ENCODE measurements at places on chromosomes 3 and 15. TPM values are rescaled to one million over a fixed set of nuclear protein-coding genes. Genes with fewer than 3 reads are reported as not detected.

GPR27 gene
- not detected for total RNA-seq

- DNase-seq = no peak
- H3K27ac ChIP-seq = no peak overlapping the region
- no peaks in the 10 kb centered on the region for H3K27me3 ChIP-seq
- H3K4me3 ChIP-seq = no peak overlapping the region
Measured at GRCh38 chr3:154745929-154746328, 315.9 kb upstream of the GPR149 start.

GOLGA8Q gene
- total RNA-seq = not detected

GOLGA8S gene
- 0.09 TPM for total RNA-seq

BFSP2 gene
- not detected for total RNA-seq

- no peaks in the 10 kb centered on the region for H3K27me3 ChIP-seq
- H3K4me3 ChIP-seq = no peak overlapping the region
- no peaks in the 10 kb centered on the region for H3K36me3 ChIP-seq
Measured at GRCh38 chr3:168394439-168394838, 298.7 kb upstream of the GOLIM4 start.

DNA sequence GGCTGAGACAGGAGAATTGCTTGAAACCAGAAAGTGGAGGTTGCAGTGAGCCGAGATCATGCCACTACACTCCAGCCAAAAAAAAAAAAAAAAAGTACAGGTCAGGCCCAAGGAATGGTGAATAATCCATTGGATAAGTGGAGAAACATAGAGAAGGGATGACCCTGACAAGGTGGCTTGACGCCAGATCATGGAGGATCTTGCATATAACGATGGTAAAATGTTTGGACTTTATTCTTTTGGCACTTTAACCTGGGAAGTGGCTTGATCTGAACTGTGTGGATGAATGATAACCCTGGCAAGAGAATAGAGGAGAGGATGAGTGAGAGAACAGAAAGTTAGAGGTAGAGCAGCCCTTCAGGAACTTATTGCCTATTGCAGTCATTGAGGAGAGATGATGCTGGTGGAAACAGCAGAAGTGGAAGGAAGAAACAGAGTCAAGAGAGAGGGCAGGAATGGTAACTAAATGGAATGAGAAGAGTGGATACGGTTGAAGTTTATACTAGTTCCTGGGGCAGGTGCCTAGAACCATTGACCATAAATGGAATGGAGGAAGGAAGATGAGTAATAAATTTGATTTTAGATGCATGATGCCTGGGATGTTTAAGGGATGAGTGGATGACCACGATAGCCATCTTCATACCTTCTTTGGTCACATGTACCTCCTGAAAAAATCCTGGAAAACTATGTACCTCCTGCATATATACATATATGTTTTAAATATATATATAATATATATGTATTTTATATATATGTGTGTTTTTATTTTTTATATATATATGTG is 57.8 kb downstream of the BLM start:
- H3K36me3 ChIP-seq = no peaks in the 10 kb centered on the region
- H3K27me3 ChIP-seq = no peaks in the 10 kb centered on the region
- peak; percentile 61 for DNase-seq
- H3K4me1 ChIP-seq = peaks cover 7% of the 10 kb centered on the region

- no peak overlapping the region for H3K27ac ChIP-seq
- peaks cover 48% of the 10 kb centered on the region for H3K36me3 ChIP-seq
- DNase-seq = no peak
- H3K4me1 ChIP-seq = peaks cover 26% of the 10 kb centered on the region
- no peaks in the 10 kb centered on the region for H3K27me3 ChIP-seq
Measured at GRCh38 chr3:23815879-23816278, 10.1 kb downstream of the UBE2E1 start.

DNA sequence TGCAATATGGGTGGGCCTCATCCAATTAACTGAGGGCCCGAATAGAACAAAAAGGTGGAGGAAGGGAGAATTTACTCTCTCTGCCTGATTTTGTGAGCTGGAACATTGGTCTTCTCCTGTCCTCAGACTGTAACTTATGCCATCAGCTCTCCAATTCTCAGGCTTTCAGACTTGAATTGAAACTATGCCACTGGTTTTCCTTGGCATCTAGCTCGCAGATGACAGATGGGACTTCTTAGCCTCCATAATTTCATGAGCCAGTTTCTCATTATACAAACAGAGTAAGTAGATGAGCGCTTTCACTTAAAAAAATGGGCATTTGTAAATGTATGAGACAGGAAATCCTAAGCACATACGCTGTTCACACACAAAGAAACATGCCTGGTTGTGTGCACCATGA is 8.7 kb upstream of the PTX3 start:
- no peak for DNase-seq
- no peak overlapping the region for H3K27ac ChIP-seq
- no peaks in the 10 kb centered on the region for H3K27me3 ChIP-seq

GRCh38 chr15:88125576-88125975 is 131.0 kb downstream of the NTRK3 start:
- DNase-seq = no peak
- no peaks in the 10 kb centered on the region for H3K27me3 ChIP-seq
- H3K27ac ChIP-seq = no peak overlapping the region

DNA sequence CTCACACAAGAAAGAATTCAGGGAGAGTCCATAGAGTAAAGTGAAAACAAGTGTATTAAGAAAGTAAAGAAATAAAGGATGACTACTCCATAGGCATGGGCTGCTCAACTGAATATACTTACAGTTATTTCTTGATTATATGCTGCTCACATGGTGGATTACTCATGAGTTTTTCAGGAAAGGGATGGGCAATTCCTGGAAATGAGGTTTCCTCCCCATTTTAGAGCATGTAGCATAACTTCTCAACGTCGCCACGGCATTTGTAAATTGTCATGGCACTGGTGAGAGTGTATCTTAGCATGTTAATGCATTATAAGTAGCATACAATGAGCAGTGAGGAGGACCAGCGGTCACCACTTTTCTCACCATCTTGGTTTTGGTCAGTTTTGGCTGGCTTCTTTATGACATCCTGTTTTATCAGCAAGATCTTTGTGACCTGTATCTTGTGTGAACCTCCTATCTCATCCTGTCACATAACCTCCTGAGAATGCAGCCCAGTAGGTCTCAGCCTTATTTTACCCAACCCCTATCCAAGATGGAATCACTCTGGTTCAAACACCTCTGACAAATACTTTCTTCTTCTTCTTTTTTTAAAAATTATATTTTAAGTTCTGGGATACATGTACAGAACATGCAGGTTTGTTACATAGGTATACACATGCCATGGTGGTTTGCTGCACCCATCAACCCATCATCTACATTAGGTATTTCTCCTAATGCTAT is 849.7 kb downstream of the TBL1XR1 start:
- H3K36me3 ChIP-seq = no peaks in the 10 kb centered on the region
- DNase-seq = no peak
- H3K4me1 ChIP-seq = no peaks in the 10 kb centered on the region
- H3K4me3 ChIP-seq = no peak overlapping the region

DNA sequence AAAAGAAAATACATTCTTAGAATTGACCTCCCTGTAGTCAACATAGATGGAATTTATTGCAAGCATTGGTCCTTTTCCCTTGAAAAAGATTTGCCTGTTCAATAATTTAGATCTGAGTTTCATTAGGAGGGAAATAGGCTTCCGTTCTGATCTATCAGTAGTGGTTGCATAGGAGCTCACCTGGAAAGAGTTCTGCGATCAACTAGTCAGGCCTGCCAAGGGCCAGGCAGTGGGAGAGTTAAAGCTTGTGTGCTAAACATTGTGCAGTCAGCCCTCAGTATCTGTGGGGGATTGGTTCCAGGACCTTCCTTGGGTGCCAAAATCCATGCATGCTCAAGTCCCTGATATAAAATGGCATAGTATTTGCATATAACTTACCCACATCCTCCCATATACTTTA is 29.6 kb upstream of the IDH2 start:
- H3K4me1 ChIP-seq = no peaks in the 10 kb centered on the region
- no peaks in the 10 kb centered on the region for H3K27me3 ChIP-seq
- no peaks in the 10 kb centered on the region for H3K36me3 ChIP-seq
- DNase-seq = no peak
- no peak overlapping the region for H3K4me3 ChIP-seq
- no peak overlapping the region for H3K27ac ChIP-seq

CFAP44 gene
- total RNA-seq = 9.1 TPM

KCNAB1 gene
- 1.4 TPM for total RNA-seq

DNA sequence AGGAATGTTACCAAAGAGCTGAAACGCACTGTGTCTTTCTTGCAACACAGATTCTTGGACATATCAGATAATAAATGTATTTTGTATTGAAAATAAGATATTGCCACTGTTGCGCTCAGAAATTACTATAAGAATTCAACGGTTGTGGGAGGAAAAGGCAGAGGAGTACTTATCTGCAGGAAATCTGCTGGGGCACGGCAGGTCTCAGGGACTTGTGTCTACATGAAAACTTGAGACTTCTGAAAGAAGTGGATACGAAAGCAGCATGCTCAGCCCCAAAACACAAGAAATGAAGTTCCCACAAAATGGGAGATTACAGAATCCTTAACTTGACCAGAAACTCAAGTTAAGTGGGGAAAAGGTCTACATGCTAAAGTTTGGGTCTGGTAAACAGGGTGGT is 86.5 kb downstream of the IGSF11 start:
- DNase-seq = no peak
- H3K27ac ChIP-seq = no peak overlapping the region
- no peaks in the 10 kb centered on the region for H3K27me3 ChIP-seq
- no peak overlapping the region for H3K4me3 ChIP-seq

DNA sequence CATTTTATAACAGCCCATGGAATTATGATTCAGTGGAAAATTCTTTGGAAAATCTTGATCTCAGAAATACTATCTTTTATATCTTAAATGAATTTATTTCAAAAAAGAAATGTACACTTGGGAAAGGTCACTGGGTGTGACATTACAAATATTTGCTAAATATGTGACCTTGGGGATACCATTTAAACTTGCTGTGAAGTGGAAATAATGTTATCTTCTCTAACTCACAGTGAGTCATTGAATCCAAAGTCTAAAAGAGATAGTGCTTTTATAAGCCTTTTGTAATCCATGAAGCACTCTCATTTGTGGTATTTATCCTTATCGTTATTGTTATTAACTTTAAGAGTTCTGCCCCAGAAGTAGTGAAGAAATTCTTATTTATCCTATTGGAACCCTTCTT is 289.8 kb upstream of the SEMA6D start:
- no peaks in the 10 kb centered on the region for H3K36me3 ChIP-seq
- DNase-seq = no peak
- no peak overlapping the region for H3K4me3 ChIP-seq

FBXL2 gene
- 18.5 TPM for total RNA-seq

GRCh38 chr15:32104061-32104995 is 74.0 kb downstream of the CHRNA7 start:
- H3K27ac ChIP-seq = no peak overlapping the region
- H3K4me1 ChIP-seq = no peaks in the 10 kb centered on the region
- H3K27me3 ChIP-seq = peaks cover 5% of the 10 kb centered on the region
- H3K36me3 ChIP-seq = no peaks in the 10 kb centered on the region
- no peak for DNase-seq

GRCh38 chr3:150877303-150877702 is 27.9 kb downstream of the MINDY4B start:
- H3K27ac ChIP-seq = no peak overlapping the region
- H3K4me3 ChIP-seq = no peak overlapping the region
- no peaks in the 10 kb centered on the region for H3K36me3 ChIP-seq
- H3K4me1 ChIP-seq = no peaks in the 10 kb centered on the region
- no peaks in the 10 kb centered on the region for H3K27me3 ChIP-seq

DNA sequence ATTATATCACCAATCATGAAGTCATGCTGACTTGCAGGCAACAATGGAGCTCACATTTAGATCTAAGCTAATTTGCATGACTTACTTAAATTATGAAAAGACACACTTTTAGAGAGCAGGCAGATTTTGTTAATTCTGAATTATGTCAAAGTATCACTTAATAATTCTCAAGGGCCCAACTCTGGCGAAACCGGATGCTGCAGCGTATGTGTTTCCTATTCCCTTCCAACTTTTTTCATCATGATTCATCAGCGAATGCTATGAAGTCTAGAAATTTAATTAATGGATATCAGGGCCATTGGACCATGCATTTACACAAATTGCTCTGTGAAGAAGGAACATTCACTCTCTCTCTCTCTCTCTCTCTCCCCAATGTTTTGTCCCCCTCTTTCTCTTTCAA is 63.5 kb upstream of the GOLGA8A start:
- no peak overlapping the region for H3K4me3 ChIP-seq
- H3K36me3 ChIP-seq = no peaks in the 10 kb centered on the region
- DNase-seq = no peak
- H3K4me1 ChIP-seq = no peaks in the 10 kb centered on the region

DNA sequence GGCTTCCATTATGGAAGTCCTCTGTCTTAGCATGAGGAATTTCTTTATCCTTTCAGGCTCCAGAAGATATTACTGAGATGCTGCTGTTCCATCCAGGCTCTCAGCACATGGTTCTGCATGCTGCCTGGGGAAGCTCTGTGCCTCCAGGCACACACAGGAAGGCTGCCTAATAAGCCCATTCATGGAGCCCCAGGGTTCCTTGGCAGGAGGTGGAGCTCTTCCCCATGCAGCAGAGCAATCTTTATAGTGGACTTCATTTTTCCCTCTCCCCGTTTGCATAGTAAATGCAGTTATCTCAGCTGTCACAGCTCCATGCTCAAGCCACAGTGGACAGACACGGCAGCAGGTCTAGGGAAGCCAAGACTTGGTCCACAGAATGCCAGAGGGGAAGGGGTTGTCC is 57.6 kb downstream of the BOC start:
- no peak for DNase-seq
- no peak overlapping the region for H3K27ac ChIP-seq
- H3K4me3 ChIP-seq = no peak overlapping the region
- no peaks in the 10 kb centered on the region for H3K36me3 ChIP-seq

GRCh38 chr15:66573348-66573718 is 7.5 kb upstream of the LCTL start:
- H3K4me3 ChIP-seq = no peak overlapping the region
- DNase-seq = no peak
- H3K36me3 ChIP-seq = no peaks in the 10 kb centered on the region
- H3K4me1 ChIP-seq = no peaks in the 10 kb centered on the region
- no peaks in the 10 kb centered on the region for H3K27me3 ChIP-seq

CCK gene
- 2.7 TPM for total RNA-seq

GRCh38 chr3:170471149-170471548 is 52.5 kb downstream of the CLDN11 start:
- H3K4me3 ChIP-seq = no peak overlapping the region
- peaks cover 22% of the 10 kb centered on the region for H3K4me1 ChIP-seq
- no peaks in the 10 kb centered on the region for H3K27me3 ChIP-seq
- H3K36me3 ChIP-seq = no peaks in the 10 kb centered on the region
- DNase-seq = no peak
- H3K27ac ChIP-seq = no peak overlapping the region

DNA sequence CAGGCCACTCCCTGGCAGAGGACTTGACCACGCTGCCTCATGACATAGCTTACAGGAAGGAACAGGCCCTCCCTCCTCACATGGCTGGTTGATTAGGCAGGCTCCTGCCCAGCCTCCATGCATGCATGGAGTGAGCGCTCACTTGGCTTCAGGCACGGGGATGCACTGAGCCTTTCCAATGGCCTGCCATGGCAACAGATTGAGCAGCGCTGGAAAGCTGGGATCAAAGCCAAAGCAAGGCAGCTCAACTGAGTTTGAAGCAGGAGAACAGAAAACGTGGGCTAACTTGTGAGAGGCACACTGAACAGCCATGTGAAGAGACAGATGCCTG is 5.9 kb upstream of the GRAMD2A start:
- H3K36me3 ChIP-seq = peaks cover 87% of the 10 kb centered on the region
- H3K27me3 ChIP-seq = no peaks in the 10 kb centered on the region
- no peak overlapping the region for H3K4me3 ChIP-seq
- H3K4me1 ChIP-seq = no peaks in the 10 kb centered on the region

MST1 gene
- total RNA-seq = 16.8 TPM

SMCO1 gene
- total RNA-seq = not detected

GRK7 gene
- not detected for total RNA-seq

- no peaks in the 10 kb centered on the region for H3K4me1 ChIP-seq
- no peak for DNase-seq
- no peak overlapping the region for H3K27ac ChIP-seq
Measured at GRCh38 chr15:63288778-63289378, 11.5 kb downstream of the APH1B start.
